ENCODE measurements at places on chromosomes 1 and 21.

DNA sequence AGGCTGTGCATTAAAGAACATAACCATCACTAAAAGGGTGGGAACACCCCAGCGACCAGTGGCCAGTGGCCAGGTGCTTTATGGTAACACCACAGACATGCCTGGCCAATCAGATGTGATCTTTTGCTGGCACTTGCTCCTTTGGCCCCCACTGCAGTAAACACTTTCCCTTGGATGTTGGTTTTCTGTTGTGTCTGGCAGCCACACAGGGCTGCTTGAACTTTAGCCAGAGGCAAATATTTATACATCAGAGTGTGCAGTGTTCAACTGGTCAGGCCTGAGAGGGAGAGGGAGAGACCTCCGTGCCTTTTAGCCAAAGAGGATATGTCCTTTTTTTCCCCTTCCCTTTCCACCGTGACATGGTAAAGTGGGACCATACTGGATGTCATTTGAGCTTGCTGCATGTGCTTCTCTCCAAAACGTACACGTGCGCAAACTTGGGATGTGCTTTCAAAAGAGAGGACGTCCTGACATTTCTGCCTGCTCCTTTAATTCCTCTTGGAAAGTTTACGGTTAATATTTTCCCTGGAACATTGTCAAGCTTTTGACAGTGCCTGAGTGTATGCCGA lies 101.2 kb downstream of the NFIA start:
- no peaks in the 10 kb centered on the region for H3K36me3 ChIP-seq
- H3K27ac ChIP-seq, result no peak overlapping the region
- peaks cover 1% of the 10 kb centered on the region for H3K27me3 ChIP-seq
- H3K4me1 ChIP-seq, result no peaks in the 10 kb centered on the region
- no peak for DNase-seq
- no peak overlapping the region for H3K4me3 ChIP-seq

DNA sequence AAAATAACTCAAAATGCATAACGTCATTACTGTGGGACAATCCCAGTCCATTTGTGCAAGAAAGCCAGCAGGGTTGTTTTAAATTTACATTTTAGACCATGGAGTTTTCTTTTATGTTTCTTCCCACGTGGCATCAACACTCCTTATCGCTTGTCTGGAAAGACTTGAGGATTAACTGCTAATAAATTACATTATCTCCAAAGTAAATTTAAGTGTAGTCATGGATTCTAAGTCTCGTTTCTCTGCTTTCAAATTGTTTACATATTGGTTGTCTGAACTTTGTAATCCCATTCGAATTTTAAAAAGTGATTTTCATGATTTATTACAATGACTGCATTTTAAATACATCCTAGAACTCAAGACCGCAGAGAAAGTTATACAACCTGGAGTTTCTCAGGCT lies 119.3 kb upstream of the ADAMTS5 start:
- H3K4me1 ChIP-seq, result no peaks in the 10 kb centered on the region
- no peaks in the 10 kb centered on the region for H3K27me3 ChIP-seq
- no peak overlapping the region for H3K27ac ChIP-seq
- no peak overlapping the region for H3K4me3 ChIP-seq

GRCh38 chr1:103250441-103250861 lies 142.1 kb upstream of the COL11A1 start:
- H3K27me3 ChIP-seq, result no peaks in the 10 kb centered on the region
- no peaks in the 10 kb centered on the region for H3K4me1 ChIP-seq
- no peak for DNase-seq
- no peak overlapping the region for H3K4me3 ChIP-seq
- no peak overlapping the region for H3K27ac ChIP-seq
- H3K36me3 ChIP-seq, result no peaks in the 10 kb centered on the region

- peaks cover 30% of the 10 kb centered on the region for H3K36me3 ChIP-seq
- peaks cover 6% of the 10 kb centered on the region for H3K27me3 ChIP-seq
- peaks cover 10% of the 10 kb centered on the region for H3K4me1 ChIP-seq
- H3K4me3 ChIP-seq, result no peak overlapping the region
- no peak overlapping the region for H3K27ac ChIP-seq
Observed at GRCh38 chr1:32365445-32365844, 3.1 kb downstream of the TSSK3 start.

DNA sequence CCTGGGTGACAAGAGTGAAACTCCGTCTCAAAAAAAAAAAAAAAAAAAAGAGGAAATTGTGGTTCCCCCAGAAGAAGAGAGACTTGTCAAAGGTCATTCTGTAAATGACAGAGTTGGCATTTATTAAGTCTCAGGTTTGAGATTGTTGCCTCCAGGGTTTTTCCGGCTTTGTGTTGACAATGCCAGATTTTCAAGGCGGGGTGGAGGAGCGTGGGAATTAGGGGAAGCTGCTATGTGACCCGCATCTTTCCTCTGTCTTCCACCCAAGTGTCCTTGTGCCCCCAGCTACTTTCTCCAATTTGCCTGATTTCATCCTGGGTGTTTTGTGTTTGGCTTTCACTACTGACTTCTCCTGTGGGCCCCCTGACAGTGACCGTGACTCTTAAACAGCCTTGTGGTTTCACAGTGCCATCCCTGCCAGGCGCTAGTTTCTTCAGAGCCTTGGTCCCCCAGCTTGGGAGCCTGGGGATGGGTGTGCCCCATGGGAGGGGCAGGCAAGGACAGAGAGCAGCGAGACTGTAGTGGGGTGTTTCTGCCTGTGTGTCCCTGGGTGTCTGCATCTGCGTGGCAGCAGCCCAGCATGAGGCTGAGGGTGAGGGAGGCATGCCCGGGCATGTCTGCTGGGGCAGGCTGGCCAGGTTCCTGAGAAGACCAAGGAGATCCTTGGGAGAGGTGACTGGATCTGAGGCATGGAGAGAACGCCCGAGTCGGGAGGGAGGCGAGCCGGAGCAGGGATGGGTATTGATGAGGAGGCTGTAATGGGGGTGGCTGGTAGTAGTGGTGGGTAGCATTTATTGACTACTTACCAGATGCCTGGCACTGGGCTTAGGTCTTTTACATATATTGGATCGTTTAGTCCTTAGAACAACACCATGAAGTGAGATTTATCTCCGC lies 46.3 kb downstream of the IER5 start:
- no peak for DNase-seq
- H3K27me3 ChIP-seq, result peaks cover 3% of the 10 kb centered on the region
- no peaks in the 10 kb centered on the region for H3K36me3 ChIP-seq
- peak overlapping the region; percentile 93 for H3K27ac ChIP-seq
- peaks cover 78% of the 10 kb centered on the region for H3K4me1 ChIP-seq

DNA sequence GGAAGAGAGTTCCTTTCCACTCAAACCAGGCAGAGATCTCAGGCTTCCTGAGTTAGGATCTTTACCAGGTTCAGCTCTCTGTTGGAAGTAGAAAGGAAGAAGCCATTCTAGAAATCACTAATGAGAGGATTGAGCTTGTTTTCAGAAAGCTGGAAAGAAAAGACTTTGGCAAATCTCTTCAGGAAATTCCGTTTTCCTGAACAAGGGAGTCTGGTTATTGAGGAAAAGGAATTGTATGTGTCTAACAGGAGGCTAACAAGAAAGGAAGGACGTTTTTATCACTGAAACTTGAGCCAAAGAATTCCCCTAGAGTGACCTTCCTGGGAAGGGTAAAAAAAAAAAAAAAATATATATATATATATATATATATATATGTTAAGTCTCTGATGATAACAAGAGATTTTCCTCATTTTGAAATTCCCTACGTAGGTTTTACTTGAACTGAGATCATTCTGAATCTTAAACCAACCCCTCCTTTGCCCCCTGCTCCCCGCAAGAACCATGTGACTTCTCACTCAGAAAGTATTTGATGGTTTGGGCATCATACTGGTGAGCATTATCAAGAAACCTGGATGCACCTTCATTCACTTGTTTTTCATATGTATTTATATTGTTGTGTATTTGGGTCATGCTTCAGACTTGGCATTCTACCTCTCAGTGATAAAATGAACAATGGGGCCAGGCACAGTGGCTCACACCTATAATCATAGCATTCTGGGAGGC lies 98.4 kb upstream of the BMP8A start:
- H3K4me3 ChIP-seq, result no peak overlapping the region
- H3K4me1 ChIP-seq, result peaks cover 61% of the 10 kb centered on the region
- peaks cover 38% of the 10 kb centered on the region for H3K36me3 ChIP-seq
- H3K27me3 ChIP-seq, result no peaks in the 10 kb centered on the region
- no peak for DNase-seq
- no peak overlapping the region for H3K27ac ChIP-seq

DNA sequence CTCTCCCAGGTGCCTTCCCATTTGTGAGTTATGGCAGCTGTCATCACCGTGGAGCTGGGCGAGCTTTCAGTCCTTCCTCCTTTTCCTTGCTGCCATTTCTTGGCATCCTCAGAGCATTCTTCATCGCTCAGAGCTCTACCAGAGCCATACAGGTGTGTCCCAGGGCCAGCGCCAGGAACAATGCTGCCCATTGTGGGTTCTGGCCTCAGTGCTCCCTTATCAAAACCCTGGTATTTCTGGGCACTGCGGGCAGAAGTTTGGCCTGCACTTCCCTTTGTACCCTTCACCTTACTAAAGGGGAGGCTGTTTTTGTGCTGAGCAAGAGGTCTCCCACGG lies 28.5 kb downstream of the RASSF5 start:
- no peak overlapping the region for H3K27ac ChIP-seq
- peaks cover 5% of the 10 kb centered on the region for H3K36me3 ChIP-seq
- H3K4me1 ChIP-seq, result peaks cover 12% of the 10 kb centered on the region
- peaks cover 3% of the 10 kb centered on the region for H3K27me3 ChIP-seq
- DNase-seq, result no peak

GRCh38 chr1:230097370-230097769 lies 30.3 kb downstream of the GALNT2 start:
- H3K4me1 ChIP-seq, result peaks cover 27% of the 10 kb centered on the region
- DNase-seq, result no peak
- H3K36me3 ChIP-seq, result peaks cover 14% of the 10 kb centered on the region

DNA sequence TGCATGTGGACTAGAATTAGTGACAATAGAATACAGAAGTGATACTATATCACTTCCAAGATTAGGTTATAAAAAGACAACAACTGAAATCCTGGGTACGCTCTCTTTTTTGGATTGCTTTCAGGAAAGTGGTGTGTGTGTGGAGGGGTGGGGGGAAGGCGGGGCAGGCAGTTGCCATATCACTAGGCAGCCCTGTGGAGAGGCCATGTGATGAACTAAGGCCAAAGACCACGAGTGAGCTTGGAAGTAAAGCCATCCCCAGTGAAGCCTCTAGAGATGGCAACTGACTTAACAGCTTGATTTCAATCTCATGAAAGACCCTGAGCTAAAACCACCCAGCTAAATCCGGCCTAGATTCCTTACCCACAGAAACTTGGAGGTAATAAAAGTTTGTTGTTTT lies 6.2 kb upstream of the ASPM start:
- H3K27me3 ChIP-seq, result no peaks in the 10 kb centered on the region
- no peak overlapping the region for H3K27ac ChIP-seq
- DNase-seq, result no peak
- H3K36me3 ChIP-seq, result no peaks in the 10 kb centered on the region
- no peaks in the 10 kb centered on the region for H3K4me1 ChIP-seq

GRCh38 chr21:24428591-24429199 lies 1178.6 kb downstream of the MRPL39 start:
- peak; percentile 2 for DNase-seq
- peak overlapping the region; percentile 90 for H3K4me3 ChIP-seq
- H3K27me3 ChIP-seq, result no peaks in the 10 kb centered on the region
- H3K4me1 ChIP-seq, result peaks cover 22% of the 10 kb centered on the region
- H3K27ac ChIP-seq, result peak overlapping the region; percentile 88
- H3K36me3 ChIP-seq, result no peaks in the 10 kb centered on the region

GRCh38 chr1:168623003-168623828 lies 46.8 kb downstream of the XCL1 start:
- no peak for DNase-seq
- no peak overlapping the region for H3K4me3 ChIP-seq
- H3K27ac ChIP-seq, result no peak overlapping the region
- H3K36me3 ChIP-seq, result no peaks in the 10 kb centered on the region
- peaks cover 5% of the 10 kb centered on the region for H3K27me3 ChIP-seq

DNA sequence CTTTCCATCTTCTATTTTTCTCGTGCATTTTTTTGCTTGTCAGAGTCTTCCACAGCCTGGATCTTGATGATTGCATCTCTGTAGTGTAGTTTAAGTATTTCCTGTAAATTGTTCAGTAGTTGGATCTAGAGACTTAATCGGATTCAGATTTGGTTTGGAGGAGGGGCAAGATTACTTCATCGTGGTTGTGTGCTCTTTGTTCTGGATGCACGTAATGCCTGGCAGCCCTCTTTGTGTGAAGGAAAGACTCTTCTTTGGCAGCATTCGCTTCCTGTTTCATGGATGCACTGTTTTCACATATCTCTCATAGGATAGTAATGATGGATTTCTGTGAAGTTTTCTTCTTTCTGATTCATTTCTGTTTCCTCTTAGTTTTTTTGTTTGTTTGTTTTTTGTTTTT lies 14.2 kb downstream of the SEMA4A start:
- peaks cover 7% of the 10 kb centered on the region for H3K4me1 ChIP-seq
- H3K36me3 ChIP-seq, result peaks cover 8% of the 10 kb centered on the region
- H3K27me3 ChIP-seq, result no peaks in the 10 kb centered on the region
- no peak overlapping the region for H3K4me3 ChIP-seq

DNA sequence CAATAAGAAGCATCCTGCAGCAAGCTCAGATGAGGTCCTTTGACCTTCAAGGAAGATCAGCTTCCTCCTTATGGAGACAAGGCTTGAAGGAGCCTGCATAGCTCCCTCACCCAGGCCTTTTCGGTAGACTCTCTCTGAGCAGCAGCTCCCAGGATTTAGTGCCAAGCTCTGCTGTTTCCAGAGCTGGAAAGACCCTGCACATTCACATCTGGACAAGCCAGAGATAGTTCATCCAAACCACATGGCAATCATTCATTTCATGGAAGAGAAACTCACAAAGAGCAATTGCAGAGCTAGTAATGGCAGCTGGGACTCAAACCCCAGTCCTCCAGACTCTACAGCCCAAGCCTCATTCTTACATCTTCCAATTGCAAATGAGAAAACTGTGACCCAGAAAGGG lies 76.4 kb upstream of the EDN2 start:
- H3K27me3 ChIP-seq, result no peaks in the 10 kb centered on the region
- H3K4me1 ChIP-seq, result peaks cover 19% of the 10 kb centered on the region
- no peak overlapping the region for H3K27ac ChIP-seq

DNA sequence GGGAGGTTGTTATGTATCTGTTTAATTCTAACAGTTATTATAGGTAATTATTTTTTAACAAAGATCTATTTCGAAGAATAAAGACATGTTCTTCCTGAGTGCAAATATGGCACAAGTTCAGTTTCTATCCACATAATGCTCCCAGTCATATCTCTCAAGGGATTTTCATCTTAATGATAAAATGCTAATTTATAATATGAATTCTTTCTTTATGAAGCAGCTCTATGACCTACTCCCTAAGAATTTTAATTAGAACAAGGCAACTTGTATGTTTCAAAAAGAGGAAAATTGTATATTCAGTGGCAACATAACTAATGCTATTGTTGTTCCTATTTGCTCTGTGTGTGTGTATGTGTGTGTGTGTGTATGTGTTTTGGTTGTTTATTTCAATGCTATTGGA lies 1222.1 kb upstream of the NCAM2 start:
- no peaks in the 10 kb centered on the region for H3K4me1 ChIP-seq
- no peak overlapping the region for H3K27ac ChIP-seq
- H3K27me3 ChIP-seq, result no peaks in the 10 kb centered on the region

DNA sequence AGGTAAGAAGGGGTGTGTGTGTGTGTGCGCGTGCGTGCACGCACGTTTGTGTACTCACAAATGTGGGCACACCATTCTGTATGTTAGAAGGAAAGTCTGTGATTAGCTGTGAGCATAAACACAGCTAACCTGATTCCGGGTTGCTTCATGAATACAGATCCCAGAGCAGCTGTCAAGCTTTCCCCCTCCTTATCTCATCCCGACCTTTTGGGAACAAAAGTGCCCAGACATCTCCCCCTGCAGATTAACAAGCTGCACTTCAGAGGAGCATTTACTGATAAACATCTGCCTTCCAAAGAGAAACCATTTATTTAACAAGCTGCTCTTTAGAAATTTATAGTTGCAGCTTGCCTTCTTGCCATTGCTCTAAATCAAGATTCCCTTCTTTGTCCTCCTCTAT lies 97.0 kb downstream of the MT1HL1 start:
- no peak overlapping the region for H3K27ac ChIP-seq
- H3K36me3 ChIP-seq, result peaks cover 2% of the 10 kb centered on the region
- no peaks in the 10 kb centered on the region for H3K4me1 ChIP-seq
- no peak overlapping the region for H3K4me3 ChIP-seq
- H3K27me3 ChIP-seq, result peaks cover 2% of the 10 kb centered on the region
- no peak for DNase-seq
